ENCODE measurements at places on chromosomes 3 and 15.

GRCh38 chr15:89898146-89898545 lies 4.4 kb upstream of the AP3S2 start:
- DNase-seq, result no peak

GRCh38 chr3:183114384-183115178 lies 15.3 kb upstream of the MCCC1 start:
- no peak for DNase-seq

GRCh38 chr3:194570235-194570634 lies 63.0 kb downstream of the TMEM44 start:
- no peak for DNase-seq

- no peak for DNase-seq
These were observed 44.4 kb upstream of the B3GALNT1 start for GRCh38 chr3:161149529-161149928.

GRCh38 chr3:52289747-52290595 lies 2.3 kb downstream of the GLYCTK start:
- no peak for DNase-seq

DNA sequence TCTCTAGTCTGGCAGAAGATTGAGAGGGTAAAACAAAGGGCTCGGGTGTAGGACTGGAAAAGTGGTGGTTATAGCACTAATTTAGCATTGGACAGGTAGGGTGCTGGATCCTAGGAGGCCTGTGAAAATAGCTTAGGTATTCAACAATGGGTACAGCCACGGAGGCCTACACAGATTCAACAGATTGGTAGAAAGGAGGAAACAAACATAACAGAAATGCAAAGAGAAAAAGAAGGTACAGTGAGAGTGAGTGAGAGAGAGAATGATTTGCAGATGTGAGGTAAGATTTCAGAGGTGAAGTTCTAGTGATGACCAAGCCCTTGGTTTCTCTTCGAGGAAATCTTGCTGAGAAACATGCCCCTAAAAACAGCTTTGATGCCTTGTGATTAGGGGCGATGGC lies 37.9 kb downstream of the ADIPOQ start:
- DNase-seq, result no peak

DNA sequence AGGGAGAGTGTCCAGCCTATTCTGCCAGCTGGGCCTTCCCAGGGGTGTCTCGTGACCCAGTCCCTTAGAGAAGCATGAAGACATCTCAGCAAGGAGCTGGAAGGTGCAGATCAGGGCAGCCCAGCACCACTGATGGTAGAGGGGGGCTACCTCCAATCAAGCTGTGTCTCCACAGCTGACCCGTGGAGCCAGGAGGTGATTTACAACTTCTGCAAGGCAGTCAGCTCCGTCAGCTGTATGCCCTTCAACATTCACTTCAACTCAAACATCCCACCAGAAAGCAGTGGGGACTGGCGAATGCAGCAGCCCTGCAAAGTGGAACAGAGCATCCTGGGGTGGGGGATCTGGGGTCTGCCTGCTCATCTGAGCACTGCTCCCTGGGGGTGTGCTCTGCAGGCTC lies 32.6 kb upstream of the FRG2C start:
- DNase-seq, result no peak

DNA sequence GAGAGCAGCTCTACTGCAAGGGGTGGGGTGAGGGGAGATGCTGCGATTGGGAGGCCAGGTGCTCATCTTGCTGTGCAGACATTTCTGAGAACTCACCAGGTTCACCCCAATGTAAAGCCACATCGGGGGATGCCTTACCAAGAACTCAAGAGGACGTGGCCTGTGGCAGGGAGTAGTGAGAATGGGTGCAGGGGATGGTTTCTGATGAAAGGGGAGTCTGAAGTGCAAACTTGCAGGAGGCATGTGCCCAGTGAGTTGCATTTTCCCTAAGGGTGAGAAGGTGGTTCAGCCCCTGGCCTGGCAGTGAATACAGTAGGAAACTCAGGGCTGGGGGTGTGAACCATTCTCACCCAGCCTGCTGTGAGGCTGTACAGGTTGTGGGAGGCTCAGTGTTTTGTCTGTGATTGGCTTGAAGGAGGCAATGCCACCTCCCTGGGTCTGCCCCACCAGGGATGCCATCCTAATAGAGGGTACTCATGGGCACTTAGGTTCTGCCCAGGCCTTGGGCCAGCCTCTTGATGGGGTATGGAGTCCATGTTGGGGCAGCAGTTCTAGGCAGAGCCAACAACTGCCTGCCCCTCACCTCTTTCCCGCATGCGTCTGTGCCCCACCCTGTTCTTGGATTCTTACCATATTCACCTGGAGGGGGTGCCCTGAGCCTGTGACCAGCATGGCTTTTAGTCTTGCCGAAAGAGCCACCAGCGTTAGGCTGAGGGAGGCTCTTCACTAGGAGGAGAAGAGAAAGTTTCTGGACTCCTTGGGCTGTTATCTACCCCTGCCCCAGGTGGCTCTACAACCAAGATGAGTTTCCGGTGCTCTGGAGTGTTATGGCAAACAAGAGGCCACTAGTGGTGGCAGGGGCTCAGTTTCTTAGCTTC lies 4.5 kb downstream of the HEMK1 start:
- DNase-seq, result peak; percentile 75

DNA sequence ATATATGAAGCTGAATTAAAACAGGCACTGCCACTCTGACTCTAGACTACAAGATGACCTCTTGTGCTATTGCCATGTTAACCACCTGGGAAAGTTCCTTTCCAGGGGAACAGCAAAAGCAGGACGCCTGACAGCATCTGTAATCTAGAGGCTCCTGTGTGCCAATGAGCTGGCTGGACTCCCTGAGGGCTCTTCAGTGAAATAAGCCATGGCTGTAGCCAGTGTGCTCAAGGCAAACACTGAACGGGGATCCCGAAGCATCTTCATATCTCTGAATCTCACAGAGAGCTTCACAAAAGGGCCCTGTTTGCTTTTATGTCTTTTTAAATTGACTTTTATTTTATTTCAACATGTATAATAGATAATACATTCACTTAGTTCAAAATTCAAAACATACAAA lies 57.2 kb downstream of the BFSP2 start:
- DNase-seq, result no peak

DNA sequence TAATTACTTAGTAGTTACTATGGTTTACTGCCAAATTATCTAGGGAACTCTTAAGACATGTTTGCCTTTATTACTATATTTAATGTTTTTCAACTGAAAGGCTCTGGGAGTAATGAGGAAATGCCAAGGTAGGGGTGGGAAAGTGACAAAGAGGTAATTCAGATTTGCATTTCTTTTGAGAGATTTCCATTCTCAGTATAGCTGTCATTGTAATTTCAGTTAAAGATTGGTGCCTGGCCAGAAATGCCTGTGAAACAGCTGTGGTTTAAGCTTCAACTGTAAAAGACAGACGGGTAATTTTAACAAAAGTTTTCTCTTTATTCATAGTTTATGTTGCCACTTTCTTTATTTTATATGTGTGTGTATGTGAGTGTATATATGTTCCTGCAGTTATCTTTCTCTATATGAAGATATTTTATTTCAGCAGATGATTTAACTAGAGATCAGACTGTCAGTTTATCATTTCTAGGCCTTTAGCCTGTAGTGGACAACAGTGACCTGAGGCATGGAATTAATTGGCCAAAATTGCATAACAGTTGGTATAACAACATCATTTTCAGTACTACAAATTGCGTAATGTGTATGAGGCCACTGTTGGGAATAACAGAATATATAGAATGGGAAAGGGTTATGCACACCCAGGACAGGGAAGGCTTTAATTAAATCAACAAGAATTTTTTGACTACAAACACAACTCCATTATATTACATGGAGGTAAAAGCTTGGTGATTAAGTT lies 119.0 kb downstream of the BBX start:
- no peak for DNase-seq

DNA sequence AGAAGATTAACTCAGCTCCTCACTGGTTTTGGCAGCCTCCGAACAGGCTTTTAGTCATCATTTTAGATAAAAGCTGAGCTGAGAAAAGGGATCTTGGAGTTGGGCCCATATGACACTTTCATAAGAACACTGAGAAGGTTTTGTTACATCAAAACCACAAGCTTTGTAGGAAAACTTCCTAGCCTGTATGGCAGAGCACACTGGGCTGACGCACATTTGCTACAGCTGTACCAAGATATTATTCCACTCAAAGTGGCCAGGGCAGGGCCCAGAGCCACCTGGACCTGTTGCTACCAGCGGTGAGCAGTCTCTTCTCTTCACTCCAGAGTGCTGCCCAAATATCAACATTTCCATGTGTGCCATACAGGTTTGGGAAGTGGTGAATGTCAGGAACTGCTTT lies 160.5 kb upstream of the CCDC54 start:
- DNase-seq, result no peak

GRCh38 chr15:67852418-67852817 lies 12.6 kb upstream of the RNU6-1 start:
- no peak for DNase-seq

DNA sequence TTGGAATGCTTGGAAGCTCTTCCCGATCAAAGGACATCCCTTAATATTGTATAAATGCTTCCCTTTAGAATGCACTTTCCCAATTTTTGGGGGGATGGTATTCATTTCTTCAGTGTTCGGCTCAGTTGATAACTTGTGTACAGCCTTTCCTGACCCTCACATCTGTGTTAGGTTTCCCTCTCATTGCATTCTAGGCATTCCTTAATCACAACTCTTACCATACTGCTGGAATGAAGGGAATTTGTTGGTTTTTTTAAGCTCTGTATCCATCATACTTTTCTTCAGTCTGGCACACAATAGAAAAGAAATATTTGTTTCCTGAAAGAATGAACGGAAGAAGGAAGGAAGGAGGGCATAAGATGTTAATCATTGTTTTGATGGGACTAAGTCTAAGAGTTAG lies 119.5 kb downstream of the CHST2 start:
- DNase-seq, result no peak

DNA sequence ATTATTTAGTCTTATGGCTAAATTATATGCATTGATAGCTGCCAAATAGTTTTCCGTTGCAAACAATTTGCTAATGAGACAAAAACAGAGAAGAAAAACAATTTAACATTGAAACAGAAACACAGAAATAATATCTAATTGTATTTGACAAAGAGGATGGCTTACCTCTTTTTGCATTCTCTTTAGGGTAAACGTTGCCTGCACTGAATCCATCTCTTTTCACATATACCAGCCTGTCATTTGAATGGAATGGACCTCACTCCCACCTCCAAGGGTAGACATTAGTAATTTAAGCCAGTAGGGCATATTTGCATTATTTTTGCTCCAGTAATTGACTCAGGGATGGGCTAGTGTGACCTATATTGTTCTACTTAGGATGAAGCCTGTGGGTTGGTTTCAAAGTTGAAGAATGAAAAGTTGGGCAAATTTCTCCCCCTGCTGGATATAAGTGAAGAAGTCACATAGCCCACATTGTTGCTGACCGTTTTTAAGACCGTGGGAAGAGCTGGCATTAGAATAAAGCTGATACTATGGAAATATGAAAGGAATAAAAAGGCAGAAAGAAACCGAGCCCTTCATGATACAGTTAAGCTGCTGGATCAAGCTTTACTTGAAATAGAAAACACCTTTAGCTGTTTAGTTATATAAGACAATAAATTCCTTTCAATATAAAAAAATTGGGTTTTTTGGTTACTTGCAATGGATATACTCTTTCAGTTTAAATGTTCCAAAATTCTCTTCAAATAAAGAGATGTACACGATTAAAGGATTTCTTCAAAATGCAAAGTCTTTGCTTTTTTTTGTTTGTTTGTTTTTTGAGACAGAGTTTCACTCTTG lies 26.9 kb downstream of the PIERCE2 start:
- no peak for DNase-seq

DNA sequence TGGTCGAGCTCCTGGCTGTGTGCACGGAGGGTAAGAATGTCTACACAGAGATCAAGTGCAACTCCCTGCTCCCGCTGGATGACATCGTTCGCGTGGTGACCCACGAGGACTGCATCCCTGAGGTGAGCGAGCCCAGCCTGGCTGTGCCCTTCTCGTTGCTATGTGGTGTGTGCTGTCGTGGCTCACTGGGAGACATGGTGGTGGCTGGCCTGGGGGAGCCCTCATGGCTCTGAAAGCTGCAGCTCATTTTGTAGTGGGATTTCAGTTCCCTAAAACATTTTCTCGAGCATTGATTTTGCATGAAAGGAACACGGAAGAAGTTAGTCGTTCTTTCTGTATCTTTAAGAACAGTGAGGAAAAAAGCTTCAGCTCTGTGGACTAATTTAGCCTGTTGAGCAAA lies 200.5 kb downstream of the ITPR1 start:
- no peak for DNase-seq

DNA sequence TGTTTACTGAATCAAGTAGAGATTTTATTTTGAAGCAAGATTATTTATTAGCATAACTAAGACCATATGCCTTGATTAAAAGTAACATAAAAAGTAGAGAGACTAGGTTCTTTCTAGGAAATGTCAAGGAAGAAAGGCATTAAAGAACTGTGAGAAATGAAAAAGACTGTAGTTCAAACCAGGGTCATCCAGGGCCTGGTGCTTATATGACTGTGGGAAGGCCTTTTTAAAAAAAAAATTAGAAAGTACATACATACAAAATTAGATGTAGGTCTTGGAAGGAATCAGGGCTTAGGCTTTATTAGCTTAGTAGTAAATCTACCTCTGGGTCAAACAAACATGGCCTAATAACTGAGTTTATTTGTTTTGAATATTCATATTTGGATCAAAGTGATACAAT lies 173.9 kb upstream of the TBL1XR1 start:
- no peak for DNase-seq

DNA sequence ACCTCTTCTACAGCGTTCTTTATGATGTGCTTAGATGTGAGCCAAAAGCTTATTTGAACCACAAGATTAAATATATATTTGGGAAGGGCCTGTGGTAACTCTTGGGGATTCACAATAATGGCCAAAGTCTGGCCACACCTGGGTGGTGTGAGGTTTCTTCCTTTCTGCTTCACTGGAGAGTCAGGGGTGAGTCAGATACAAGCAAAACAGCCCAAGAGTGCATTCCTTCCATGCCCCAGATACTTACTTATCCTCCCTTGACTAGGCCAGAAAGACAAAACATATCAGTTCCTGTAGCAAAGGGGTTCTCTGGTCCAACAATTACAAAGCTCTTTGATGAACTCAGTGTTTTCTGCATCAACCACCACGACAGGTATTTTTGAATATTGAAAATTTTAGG lies 941 bp downstream of the ZBED2 start:
- DNase-seq, result no peak

DNA sequence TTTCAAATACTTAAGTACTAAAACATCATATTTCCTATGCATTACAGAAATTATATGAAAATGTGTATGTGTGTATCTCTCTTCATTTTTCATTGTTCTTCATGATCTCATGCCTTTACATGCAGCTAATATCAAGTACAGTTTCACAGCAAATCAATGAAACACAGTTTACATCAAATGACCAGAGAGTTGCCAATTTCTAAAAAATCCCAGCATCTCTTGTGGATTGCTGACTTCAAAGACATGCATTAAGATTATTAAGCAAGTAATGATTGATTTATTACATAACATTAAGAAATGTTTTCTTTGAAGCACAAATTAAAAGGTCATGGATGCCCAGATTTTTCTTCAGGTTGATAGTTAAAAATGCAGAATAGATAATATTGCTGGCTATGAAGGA lies 31.0 kb upstream of the TAFA4 start:
- no peak for DNase-seq

Data from activated CD4-positive, alpha-beta T cell treated with anti-CD3 and anti-CD28 coated beads for 4 hours (primary cell).